ENCODE measurements at places on chromosomes 2 and 18.

- no peak for DNase-seq
Measured at GRCh38 chr2:68839260-68839833, 31.9 kb downstream of the BMP10 start.

DNA sequence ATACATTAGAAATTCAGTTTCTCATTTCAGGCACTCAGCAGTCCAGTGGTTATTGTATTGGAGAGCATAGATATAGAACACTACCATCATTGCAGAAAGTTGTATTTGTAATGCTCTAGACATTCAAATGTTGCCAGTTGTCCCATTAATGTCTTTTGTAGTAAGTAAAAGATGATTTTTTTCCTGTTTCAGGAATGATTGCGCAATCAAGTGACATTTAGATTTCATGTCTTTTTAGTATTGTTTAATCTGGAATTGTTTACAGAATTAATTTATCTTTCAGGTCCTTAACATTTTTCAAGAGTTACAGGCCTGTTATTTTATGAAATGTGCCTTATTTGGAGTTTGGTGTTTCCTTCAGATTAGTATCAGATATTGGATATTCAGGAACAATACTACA is 134.7 kb downstream of the MSTN start:
- no peak for DNase-seq

DNA sequence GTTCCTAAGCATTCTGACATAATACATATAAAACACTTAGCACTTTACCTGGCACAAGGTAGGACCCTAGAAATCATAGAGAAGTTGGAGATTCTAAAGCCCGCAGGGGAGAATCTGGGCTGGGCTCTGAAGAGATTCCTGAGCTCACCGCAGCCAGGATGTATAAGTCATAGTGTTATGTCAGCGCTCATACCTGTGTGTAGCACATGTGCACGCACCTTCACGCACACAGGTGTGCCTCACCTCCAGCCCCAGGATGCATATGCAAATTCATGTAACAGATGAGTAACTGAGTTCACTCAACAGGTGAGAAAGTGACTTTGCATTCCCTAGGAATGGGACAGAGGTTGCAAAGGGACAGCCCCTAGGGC is 7.9 kb upstream of the SDC1 start:
- DNase-seq, result no peak

DNA sequence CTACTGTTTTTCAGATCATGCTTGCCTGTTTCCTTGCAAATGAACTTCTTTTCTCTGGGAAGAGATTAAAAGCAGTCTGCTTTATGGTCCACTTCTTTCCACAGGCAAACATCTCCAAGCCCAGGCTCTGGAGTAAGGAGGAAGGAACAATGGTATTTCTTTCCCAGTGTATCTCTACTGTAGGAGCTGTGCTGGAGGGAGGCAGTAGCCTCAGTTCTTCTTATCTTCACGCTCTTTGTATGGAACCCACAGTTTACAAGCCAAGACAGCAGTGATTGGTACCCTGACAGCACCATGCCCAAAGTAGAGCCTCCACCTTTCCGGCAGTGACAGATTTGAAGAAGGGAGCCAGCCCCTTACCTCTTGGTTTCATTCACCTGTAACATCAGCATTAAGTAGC is 35.2 kb downstream of the SPOPL start:
- DNase-seq, result no peak

GRCh38 chr2:195945056-195945455 is 123.6 kb downstream of the DNAH7 start:
- no peak for DNase-seq

GRCh38 chr18:61854578-61855448 is 38.0 kb downstream of the RNF152 start:
- no peak for DNase-seq

GRCh38 chr2:60468382-60469085 is 84.9 kb downstream of the BCL11A start:
- DNase-seq, result no peak

GRCh38 chr2:86592547-86593230 is 29.4 kb upstream of the CHMP3 start:
- DNase-seq, result peak; percentile 61

DNA sequence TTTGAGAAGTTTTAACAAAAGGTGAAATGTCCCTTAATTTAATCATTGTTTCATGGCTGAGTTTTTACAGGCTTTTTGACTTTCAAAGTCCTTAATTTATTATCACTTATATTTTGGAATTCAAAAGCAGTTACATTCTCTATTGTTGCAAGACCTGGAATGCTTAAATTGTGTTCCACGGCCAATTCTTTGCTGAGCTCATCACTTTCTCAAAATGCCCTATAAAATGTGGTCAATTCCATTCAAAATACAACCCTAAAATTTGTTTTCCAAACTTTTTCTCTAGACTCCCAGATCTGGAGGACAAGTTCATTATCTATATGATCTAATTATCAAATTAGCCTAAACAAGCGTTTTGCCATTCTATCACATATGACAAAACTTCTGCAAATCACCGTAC is 1051.2 kb downstream of the TDRD15 start:
- no peak for DNase-seq

DNA sequence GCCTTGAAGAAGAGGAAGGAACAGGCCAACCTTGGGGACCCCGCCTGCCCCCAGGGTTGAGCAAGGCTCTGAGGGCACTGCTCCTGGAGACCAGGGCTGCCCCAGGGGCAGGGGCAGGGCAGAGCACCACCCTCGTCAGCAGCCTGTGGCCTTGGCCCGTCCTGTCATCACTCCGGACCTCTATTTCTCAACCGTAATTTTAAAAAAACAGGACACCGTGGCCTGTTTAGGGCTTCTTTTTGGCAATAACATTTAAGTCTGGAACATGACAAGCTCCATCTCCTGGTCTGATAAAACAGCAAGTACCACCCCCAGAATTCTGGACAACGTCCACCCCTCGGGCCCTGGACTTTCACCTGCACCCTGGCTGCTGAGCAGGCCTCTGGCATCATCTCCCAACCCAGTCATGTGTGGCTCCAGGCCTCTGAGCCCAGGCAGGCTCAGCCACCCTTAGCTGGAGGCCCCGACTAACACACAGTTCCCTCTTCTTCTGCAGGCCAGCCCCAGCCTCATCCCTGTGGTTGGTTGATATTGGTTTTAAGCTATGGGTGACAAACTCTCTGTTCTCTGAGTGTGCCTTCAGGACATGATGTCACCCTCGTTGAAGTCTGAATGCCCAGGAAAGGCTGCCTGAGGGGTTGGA is 22.6 kb upstream of the ID2 start:
- DNase-seq, result no peak

DNA sequence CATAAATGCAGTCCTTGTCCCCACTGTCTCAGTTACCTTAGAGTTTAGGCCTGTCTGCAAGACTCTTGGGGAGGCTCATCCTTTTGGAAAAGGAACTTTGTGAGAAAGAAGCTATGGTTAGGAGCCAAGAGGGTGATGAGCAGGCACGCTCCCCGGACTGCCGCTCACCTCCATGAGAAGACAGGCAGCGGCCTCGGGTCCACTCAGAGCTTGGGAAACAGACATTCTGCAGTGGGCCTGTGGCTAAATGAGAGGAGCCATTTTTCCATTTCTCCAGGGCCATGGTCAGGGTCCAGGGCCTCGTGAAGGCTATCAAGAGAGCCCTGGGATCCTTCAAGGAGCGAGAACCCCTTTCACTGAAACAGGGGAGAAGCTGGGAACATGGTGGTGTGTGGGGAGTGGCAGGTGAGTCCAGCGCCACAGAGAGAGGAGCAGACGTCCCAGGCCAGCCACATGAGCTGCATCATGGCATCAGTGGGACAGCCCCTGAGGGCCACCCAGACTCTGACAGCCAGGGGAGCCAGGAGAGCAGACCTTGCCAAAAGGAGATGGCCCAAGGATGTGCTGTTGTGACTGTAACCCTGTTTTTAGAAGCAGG is 4.0 kb upstream of the TEX51 start:
- DNase-seq, result no peak

DNA sequence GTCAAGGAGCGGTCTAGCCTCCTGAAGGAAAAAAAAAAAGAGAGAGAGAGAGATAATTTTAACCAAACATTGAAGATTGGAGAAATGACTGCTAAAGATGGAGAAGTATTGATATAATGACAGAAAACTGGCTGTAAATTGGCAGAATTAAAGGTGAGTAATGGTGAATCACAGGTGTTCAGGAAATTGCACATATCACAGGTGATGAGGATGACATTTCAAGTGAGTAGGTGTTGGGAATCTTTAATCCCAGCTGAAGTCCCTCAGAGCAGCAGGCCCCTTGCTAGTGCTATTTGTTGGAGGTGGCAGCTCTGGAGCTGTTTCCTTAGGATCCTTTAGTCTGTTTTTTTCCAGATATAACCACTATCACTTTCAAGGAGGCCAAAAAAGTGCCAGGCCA is 678.4 kb upstream of the VRK2 start:
- no peak for DNase-seq

DNA sequence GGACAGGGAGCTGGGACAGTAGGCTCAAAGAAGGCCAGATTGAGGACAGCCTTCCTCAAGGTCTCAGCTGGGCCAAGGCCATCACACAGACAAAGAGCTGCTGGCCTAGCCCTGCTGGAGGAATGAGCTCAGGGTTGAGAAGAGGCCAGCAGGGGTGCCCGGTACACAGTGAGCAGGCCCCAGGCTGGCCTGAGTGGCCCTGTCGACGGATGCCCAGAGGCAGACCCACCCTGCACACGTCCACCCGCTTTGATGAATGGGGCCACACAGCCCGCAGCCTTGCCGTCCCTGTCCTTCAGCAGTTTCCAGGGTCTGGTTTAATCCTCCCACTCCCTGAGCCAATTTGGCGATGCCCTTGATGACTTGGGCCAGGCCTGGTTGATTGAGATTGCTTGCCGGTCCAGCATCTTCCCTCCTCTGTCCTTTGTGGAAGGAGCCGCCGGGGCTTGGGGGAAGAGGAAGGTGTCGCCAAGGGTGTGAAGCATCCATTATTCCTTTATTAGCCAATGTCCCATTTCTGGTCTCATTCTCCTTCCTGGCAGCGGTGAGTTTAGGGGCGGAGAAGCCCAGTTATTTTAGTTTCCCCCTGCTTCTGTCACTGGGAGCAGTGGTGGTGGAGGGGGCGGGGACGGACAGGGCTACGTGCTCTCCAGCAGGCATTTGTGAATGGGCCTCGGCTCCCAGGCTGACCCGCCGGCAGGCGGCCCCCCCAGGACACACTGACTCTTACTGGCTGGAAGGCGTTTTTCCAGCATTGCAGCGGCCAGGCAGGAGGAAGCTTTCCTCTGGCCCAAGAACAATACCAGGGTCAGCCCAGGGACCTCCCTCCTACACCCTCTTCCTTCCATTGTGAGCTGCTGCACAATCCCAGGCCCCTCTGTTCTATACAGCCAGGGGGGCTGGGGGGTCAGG is 141.8 kb downstream of the CTIF start:
- DNase-seq, result peak; percentile 74

DNA sequence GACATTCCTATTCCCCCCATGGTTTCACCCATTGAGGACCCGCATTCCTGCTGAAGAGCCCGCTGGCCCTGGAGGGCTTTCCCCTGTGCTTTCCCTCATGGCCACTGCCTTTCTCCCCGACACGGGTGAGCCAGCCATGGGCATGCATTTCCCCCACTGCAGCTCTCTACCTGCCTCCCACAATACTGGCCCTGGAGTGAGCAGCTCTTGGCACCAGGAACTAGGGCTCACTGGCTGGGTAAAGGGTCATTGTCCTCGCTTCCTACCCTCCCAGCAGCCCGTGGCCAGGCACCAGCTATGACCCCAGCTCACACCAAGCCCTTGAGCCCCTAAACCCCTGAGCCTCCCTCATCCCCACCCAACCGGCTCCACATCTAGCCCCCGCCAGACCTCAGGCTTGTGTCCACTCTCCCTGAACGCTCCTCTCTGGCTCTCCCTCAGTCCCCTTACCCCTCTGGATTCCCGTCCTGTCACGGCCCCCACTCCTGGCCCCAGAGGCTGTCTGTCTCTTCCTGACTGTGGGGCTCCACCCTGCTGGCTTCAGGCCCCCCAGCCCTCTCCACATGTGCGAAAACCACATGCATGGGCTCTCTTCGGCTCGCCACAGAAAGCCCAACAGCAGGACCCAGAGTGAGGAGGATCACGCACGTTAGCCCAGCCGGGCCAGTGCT is 199.8 kb downstream of the ZFP36L2 start:
- no peak for DNase-seq

GRCh38 chr2:105954891-105955290 is 210.2 kb downstream of the NCK2 start:
- DNase-seq, result no peak

- peak; percentile 60 for DNase-seq
Measured at GRCh38 chr2:137964066-137964858, at the start of gene HNMT. TSS of gene HNMT (plus strand) at chr2:137964473. CDS start at chr2:137964492, 19 bp downstream.

- no peak for DNase-seq
Measured at GRCh38 chr2:71940695-71941094, 207.0 kb downstream of the CYP26B1 start.

DNA sequence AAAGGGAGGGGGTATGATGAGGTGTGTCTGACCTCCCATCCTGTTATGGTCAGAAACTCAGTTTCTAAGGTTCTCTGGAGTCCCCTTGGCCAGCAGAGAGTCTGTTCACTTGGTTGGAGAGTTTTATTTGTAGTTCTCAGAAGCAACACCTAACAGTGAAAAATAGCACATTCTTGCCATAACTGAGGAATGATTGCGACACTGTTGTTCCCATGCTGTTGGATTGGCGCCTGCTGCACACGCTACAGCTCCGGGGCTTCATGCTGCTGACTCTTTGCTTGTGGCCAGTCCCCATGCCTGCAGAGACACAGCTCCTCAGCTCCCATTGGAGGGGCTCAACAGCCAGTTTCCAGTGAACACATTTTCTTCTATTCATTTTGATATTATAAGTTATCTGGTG is 42.1 kb downstream of the TPGS2 start:
- no peak for DNase-seq

- no peak for DNase-seq
Measured at GRCh38 chr2:138787053-138787666, 7.0 kb upstream of the NXPH2 start.

GRCh38 chr2:71536226-71536671 is 82.9 kb downstream of the DYSF start:
- DNase-seq, result no peak

GRCh38 chr2:21607572-21607971 is 483.8 kb downstream of the TDRD15 start:
- DNase-seq, result no peak

DNA sequence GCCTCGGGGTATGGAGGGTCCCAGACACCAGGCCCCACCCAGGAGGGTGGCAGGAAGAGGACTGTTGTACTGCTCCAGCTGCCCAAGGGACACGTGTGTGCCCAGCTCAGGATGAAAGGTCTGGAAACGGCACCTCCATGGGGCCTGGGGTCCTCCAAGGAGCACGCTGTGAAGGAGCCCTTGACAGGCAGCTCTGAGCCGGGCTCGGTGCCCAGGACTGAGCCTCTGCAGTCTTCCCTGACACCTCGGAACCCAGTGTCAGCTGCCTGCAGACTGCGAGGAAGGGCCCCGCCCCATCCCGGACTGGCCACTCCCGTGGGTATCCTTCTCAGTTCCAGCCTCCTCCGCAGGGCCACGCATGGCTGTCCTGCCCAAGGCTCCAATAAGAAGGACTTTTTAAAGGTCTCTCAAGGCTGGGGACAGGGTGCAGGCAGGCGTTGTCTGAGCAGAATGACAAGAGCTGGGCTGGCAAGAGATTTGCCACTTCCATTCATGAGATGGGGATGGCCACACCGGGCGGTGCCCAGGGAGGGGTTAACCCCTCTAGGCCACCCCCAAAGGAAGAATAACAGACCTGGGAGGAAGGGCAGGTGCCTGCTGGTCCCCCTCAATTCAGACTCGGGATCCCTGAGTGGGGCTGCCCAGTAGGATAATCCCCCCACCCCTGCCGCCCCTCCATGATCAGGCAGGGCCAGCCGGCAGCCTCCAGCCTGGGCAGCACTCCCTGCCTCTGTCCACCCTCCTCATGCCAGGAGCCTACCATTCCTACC is 8.9 kb downstream of the ECEL1 start:
- no peak for DNase-seq
